NCI-H460 (cell line): ENCODE measurements at places on chromosomes 6 and 20. TPM values are rescaled to one million over a fixed set of nuclear protein-coding genes. Genes with fewer than 3 reads are reported as not detected.

Gene GSTA3
- not detected in 2 replicates for total RNA-seq

Gene HLA-DRB5
- total RNA-seq = 0.20 TPM in 1 of 2 replicates, not detected in the other

Gene IMPG1
- total RNA-seq = not detected in 2 replicates

Gene PHACTR3
- total RNA-seq = not detected in 2 replicates

Gene GHRH
- not detected in 2 replicates for total RNA-seq

Gene SRF
- total RNA-seq = 16.4 and 21.1 TPM in 2 replicates

Gene AKAP12
- total RNA-seq = 7.8 and 8.8 TPM in 2 replicates

Gene GSS
- 97.8 and 100.0 TPM in 2 replicates for total RNA-seq

Gene HUS1B
- total RNA-seq = 0.45 and 0.75 TPM in 2 replicates

Gene C20orf202
- 0.05 TPM in 1 of 2 replicates, not detected in the other for total RNA-seq

Gene PTK6
- total RNA-seq = 1.5 and 2.2 TPM in 2 replicates
